ENCODE measurements at places on chromosomes 11 and 22.

GRCh38 chr22:43289531-43289963 lies 53.6 kb downstream of the SCUBE1 start:
- DNase-seq = no peak

GRCh38 chr22:26581026-26581425 lies 8.9 kb downstream of the TPST2 start:
- DNase-seq = no peak

- no peak for DNase-seq
Measured at GRCh38 chr22:38284042-38284402, 11.2 kb upstream of the TMEM184B start.

- no peak for DNase-seq
Measured at GRCh38 chr22:24502034-24502433, 6.9 kb downstream of the UPB1 start.

GRCh38 chr11:45025716-45026492 lies 75.2 kb upstream of the TP53I11 start:
- no peak for DNase-seq

DNA sequence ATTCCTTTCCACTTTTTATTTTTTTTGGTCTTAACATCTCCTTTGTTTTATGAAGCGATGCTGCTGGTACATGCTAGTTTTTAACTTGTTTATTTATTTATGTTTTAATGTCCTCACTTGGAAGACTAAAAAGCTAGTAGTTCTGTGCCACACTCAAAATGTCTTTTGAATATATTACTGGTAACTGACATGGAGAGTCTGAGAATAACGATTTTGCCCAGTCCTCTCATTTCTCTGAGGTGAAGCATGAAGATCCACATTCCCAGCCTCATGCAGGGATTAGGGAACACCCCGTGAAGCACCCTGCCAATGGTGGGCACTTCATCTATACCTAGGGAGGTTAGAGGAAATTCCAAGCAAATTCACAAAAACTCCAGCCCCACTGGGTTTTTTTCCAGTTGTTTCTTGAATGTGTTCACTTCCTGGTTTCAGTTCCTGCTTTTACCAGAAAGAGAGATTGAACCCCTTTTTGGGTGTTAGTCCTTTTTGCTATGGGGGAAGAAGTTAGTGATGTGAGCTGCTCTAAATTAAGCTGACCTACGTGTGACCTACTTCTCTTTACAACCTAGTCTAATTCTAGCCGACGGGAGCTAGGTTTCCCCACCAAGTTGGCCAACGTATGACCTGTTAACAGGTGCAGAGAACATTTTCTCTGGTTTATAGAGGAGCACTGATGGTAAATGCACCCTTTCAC lies 106.1 kb downstream of the SLC1A2 start:
- no peak for DNase-seq

DNA sequence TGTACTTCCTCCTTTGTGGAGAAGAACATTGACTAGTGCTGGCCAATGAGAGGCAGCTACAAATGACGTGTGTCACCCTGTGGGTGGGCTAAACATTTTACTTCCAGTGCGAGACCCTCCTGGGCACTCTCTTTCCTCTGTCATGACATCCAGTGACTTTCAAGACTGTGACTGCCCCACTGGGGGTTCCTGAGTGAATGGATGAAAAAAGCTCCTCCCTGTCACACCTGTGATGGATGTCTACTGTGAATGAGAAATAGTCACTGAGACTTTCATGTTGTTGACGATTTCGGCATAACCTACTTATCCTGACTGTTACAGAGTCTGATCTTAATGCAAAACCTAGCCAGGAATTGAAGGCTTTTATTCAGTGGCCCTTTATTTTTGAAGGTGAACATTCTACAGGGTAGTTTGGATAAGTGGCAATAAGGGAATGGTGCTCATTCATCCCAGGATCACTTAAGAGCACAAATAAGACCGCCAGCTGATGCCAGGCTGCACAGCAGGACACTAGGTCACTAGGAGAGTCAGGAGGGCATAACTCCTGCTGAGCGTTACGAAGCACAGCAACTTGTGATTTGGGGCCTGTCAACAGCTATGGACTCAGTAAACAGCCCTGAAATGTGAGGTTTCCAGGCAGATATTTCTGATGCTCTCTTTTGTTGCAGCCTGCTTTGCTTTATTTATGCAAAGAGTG lies 636.6 kb downstream of the NTM start:
- no peak for DNase-seq

DNA sequence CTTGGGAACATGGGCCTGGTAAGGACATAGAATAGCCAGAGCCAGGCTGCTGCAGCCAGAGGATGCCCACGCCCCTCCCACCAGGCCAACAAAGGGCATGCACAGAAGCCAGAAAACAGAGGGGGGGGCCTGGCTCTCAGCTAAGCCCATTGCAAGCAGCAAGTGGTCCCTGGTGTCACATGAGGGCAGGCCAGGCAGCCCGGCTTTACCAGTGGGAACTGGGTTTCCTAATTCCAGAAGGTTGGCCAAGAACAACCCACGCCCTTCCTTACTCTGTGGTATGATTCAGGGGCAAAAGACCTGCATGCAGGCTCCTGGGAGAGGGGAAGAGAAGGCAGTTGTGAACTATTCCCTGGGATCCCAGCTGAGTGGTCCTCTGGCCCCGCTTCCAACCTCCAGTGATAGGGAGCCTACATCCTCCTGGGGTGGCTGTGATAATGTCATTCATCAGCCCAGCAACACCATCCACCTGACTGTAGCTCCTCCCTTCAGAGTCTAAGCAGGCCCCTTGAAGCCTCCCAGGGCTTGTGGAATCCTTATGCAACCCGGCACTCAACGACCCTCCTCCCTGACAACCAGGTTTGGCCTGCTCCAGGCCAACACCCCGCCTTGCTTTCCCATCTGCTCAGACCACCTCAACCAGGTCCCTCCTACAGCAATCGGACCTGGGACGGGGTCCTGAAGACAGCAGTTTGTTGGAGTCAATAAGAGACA lies 62.1 kb upstream of the LMO1 start:
- no peak for DNase-seq

- DNase-seq = no peak
Measured at GRCh38 chr22:45904236-45904635, 72.7 kb downstream of the WNT7B start.

DNA sequence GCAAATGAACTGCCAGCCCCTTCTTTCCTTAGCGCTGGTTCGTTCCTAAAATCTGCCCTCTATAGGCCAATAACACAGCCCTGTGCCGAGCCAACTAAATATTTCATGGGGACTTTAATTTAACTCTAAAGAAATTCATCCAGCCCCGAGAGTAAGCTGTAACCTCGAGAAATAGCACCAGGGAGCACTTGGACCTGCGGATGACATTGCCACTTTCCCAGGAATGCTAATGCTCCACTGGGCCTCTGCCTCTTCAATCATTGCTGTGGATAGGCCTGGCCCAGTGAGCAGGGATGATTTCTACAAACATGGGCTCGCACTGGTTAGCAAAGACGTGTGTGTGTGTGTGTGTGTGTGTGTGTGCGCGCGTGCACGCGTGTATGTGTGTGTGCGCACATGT lies 95.3 kb upstream of the TBCEL start:
- DNase-seq = no peak

- DNase-seq = no peak
Measured at GRCh38 chr11:94895451-94895850, 77.9 kb downstream of the CWC15 start.

DNA sequence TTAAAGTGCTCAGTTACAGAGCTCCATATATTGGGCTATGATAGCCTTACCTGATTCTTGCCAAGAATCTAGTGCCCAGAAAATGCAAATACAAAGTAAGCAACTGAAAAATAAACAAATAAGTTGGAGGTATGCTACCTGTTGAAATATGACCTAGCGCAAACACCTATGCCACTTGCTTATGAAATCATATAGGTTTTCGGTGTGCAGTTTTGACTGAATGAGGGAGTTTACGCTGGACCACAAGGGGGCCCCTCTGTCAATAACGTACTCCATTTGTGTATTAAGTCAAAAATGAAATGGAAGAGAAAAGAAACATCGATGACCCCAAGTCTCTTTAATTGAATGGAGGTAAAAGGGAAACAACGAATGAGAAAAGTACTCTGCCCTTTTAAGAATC lies 84.9 kb upstream of the TRIM77 start:
- DNase-seq = no peak

GRCh38 chr11:2122907-2123627 lies 16.1 kb downstream of the IGF2 start:
- no peak for DNase-seq

DNA sequence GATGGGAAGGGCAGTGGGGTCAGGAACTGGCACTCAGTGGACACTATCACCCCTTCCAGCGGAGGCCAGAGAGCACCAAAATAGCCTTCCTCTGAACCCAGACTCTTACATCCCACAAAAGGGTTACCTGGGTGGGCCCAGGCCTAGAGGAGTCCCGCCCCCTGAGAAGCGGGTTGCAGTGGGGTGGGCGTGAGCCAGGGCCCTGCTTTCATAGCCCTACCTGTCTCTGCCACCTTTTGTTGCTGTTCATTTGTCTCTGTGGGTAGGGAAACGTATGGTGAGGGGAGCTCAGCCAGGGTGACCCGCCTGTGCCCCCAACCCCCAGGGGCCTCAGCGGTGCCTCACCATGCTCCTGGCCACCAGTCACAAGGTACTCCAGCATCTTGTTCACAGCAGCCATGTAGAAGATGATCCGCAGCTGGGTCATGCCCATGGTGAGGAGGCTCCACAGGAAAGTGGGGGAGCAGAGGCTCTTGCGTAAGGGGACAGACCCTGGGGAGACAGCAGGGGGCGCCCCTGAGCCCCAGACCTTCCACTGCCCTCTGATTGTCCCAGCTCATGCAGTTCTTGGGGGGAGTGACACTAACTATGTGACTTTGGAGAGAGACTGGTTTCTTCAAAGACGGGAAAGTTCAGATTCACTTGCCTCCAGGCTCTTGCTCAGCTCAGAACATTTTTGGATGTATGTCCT lies 24.0 kb downstream of the SLC43A1 start:
- DNase-seq = peak; percentile 76

Measured in hematopoietic multipotent progenitor cell treated with erythropoietin and hydrocortisone succinate and interleukin-3 and kit ligand, for 17 days (in vitro differentiated cells).